ENCODE measurements at places on chromosomes 4 and X.

DNA sequence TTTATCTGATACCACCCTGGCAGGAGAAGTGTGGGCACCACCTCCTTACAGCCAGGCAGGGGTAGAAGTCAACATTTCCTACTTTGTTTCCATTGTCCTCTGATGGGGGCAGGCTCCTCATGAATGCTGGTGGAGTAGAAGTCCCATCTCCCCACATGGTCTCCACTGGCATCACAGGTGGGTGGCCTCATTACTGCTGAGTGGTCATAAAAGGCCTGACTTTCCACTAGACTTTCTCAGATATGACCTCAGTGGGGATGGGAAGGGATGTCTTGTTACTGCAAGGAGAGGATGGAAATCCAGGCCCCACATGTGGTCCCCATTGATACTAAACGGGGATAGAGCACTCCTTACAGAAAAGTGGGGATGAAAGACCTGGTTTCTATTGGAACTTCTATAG is 18.6 kb upstream of the BMP2K start:
- no peak for DNase-seq

DNA sequence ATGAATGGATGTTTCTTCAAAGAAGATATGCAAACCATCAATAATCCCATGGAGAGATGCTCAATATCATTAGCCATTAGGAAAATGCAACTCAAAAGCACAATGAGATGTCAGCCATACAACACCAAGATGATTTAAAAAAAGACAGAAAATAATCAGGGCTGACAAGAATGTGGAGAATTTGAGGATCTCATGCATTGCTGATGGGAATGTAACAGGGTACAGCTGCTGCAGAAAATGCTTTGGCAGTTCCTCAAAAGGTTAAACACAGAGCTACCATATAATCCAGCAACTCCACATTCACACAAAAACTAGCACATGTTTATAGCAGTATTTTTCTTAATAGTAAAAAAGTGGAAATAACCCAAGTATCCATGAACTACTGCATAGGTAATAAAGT is 110.5 kb upstream of the ZNF518B start:
- no peak for DNase-seq

DNA sequence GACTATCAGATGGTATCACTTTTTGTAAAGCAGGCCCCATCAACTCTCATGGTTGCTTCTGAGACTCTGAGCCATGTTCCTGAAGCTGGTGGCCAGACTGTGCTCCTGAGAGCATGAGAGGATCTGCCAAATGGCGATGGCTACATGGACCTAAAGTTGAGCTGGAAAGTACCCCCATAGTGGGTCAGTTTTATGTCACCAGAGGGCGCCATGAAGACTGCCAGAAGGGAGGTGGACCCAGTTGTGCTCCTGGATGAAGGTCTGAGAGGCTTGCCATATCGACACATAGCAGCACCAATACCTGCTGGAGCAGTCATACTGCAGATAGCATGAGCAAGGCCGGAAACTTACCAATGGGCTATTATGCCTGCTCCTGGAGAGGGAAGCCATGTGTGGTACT is 105.7 kb downstream of the SLITRK2 start:
- no peak for DNase-seq

DNA sequence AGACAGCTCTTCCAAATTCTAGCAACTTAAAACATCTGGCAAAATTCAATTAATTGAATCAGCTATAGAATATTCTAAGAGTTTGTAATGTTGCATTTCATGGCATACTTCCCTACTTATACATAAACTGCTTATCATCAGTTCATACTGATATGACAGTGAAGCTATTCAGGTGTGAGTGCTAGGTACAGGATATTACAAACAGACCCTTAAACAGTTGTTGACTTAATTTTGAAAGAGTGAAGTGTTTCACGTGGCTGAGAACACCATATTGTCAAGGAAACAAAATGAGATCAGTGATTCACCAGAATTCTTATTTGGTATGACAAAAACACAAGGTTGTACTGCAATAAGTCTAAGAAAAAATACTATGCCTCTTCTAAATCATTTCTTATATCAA is 27.4 kb downstream of the CENPU start:
- DNase-seq = no peak

- no peak for DNase-seq
Measured at GRCh38 chrX:103573202-103573601, 12.1 kb upstream of the TCEAL4 start.

DNA sequence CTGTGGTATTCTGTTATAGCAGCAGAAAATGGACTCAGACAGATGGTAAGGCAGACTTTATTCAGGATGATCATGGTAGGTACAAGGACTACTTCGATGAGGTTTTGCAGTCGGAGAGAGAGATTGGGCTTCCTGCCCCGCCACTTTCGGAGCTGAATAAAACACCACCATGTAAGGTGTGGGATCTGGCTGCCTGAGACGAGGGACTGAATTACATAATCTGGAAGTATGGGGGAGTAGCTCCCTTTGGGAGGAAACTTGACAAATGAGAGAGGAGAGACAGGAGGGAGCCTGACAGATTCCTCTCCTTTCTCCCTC is 255.5 kb upstream of the GATB start:
- no peak for DNase-seq

- DNase-seq = no peak
Measured at GRCh38 chr4:77155631-77156452, 1.2 kb upstream of the CCNG2 start.

- no peak for DNase-seq
Measured at GRCh38 chrX:153999359-154000037, 20.2 kb downstream of the IRAK1 start.

GRCh38 chrX:139642241-139642927 is 65.6 kb downstream of the MCF2 start:
- no peak for DNase-seq

- DNase-seq = no peak
Measured at GRCh38 chr4:7817877-7818398, 121.7 kb downstream of the AFAP1 start.

- DNase-seq = peak; percentile 81
Measured at GRCh38 chr4:40255393-40256281, 58.8 kb downstream of the RHOH start.

DNA sequence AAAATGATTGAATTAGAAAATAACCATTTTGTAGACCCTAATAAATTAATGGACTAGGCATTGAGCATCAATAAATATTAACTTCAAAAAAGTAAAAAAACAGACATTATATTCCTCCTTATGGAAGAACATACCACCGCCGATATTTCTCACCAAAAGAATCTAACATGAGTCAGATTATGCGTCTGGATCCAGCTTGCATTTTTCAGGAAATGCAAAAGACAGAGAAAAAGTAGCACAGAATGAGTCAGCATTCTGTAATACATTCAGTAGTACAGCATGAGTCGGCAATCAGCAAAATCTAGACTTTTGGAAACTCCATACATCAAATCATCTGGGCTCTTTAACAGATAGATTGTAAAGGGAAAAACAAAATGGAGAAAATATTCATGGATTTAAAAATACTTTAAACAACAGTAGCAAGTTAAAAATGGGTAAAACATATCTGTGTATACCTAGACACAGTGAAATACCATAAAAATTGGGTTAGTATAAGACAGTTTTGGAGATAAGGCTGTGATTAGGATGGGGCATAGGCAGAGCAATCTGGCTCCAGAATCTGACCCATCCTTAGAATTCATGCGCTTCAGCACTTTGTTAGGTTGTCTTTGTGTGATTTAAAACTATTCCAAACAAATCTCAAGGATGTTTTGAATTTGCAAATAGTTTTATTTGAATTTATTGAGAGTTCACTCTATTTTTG is 633.0 kb upstream of the FAM241A start:
- DNase-seq = peak; percentile 64

- no peak for DNase-seq
Measured at GRCh38 chr4:163536091-163536490, 41.6 kb downstream of the TMA16 start.

DNA sequence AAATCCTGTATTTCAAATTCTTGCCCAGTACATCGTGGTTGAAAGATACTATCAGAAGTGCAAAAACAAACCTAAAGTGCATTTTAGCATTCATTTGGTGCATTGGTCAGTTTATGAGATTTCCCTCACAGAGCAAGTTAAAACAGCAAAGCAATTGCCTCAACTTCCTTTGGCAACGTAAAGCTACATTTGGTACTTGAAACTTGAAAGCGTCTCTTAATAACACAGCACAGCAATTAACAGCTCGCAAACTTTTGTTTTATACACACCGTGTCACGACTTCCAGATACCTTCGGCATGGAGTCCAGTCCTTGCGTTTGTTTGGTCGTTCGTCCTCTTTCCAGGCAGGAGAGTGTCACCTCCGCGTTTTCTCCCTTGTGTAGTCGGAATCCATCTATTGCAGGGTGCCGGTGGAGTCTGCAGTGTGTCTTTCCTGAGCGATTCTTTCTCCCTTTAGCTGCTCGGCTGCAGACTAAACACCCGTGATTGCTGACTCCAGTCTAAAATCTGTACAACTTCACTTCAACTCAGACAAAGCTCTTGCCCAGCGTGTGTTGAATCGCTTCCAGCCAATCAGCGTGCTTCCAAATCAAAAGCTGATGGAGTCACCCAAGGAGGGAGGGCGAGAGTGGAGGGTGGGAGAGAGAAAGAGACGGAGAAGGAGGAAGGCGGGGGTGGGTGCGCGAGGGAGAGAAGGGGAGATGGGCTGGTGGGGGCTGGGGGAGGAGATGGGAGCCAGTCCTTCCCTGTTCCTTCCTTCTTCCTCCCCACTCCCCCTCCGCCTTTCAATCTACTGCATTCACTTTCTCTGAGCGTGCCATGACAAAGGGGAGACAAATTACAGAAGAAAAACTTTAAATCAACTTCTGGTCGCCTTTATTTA is at the start of gene PCDH18:
Gene PCDH18, minus strand, starts transcription at position 509 of the 883 bp plus-strand sequence. Its CDS starts 406 bp downstream, at position 103.
- peak; percentile 97 for DNase-seq

DNA sequence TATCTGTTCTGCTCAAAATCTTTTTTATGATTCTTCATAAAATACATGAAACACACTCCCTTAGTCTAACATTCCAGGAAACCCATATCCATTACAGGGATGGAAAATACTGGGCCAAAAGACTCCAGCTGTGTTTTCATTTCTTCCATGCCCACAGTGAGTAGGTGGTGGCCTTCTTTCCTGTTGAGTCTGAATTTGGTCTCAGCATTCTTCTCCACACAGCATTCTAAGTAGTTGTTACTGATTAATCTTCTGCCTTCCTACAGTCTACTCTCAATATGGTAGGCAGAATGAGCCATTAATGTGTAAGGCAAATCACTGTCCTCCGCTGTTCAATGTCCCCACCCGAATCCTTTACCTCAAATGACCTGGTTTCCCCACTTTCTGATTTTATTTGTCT is 370.6 kb upstream of the RPS6KA3 start:
- no peak for DNase-seq

DNA sequence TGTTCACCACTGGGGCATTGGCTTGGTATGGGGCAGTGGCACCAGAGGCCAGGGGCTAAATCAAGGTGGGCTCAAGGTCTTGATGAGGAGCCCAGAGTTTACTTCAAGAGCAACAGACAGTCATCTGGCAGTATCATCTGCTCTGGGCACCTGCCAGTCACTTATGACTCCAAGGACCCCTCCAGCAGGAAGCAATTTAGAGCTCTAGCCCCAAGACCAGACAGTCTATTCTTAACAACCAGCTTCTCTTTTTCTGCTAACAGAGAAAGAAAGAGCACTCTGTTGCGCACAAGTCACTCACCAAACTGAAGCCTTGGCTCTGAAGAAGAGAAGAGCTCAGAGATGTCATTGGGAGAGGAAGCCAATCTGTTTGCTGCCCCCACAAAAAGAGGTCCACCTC is 309.2 kb downstream of the HS3ST1 start:
- no peak for DNase-seq

GRCh38 chr4:176622251-176622948 is 170.3 kb downstream of the VEGFC start:
- DNase-seq = peak; percentile 15

- DNase-seq = no peak
Measured at GRCh38 chrX:33156152-33156726, 55.1 kb downstream of the DMD start.

GRCh38 chrX:136636121-136636520 is 11.8 kb upstream of the CD40LG start:
- DNase-seq = no peak

DNA sequence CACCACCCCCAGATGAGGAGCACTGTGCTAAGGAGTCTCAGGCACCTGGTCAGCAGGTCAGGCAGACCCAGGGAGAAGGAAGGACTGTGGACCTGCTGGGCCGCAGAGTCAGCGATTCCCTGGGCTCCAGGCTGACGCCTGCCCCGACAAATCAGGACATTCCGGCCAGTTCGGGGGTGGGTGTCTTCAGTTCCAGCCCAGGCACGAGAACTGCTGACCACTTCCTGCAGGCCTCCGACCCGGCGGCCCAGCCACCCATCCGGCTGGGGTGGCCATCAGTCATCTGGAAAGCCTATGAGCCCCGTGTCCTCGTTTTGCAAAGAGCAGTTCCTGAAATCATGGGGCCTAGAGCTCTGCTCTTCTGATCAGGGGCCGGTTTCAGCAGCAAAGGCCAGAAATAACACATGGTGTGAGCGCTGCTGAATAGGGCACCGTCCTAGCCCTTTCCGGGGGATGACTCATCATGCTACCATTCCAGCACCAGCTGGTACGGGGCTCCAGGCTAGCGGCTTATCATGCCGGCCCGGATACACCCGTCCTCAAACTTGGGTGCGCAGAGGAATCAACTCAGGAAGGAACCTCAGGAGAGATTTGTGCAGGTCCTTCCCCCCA is 7.8 kb upstream of the SH3TC1 start:
- DNase-seq = no peak

DNA sequence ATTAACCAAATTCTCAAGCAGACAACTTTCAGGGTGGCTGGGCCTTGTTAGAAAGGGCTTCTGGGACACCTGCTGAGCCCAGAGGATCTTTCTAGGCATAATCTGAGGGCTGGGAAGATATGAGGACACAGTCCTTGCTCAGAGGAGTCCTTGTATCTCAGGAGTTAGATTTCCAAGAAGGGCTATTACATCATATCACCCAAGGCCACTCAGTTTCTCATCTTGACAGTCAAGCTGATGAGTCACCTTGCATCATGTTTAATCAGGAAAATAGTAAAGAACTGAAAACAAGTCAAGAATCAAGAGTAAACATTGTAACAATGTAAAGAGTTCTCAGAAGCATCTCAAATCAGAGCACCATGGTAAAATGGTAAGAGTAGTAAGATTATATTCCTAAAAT is 4.0 kb downstream of the PCYT1B start:
- DNase-seq = no peak

DNA sequence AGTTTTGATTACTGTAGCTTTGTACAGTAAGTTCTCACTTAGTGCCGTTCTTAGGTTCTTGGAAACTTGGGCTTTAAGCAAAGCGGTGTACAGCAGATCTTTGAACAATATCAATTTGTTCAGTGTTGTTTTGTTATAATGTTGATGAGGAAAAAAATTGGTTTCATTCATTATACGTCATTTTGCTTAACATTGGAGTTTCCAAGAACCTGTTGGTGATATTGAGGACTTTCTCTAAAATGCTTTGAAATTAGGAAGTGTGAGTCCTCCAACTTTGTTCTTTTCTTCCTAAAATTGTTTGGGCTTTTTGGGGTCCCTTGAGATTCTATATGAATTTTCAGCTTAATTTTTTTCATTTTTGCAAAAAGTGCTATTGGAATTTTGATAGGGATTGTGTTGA is 49.1 kb downstream of the STAG2 start:
- no peak for DNase-seq

GRCh38 chr4:73856518-73856917 is 3.4 kb downstream of the PF4V1 start:
- no peak for DNase-seq

Data from GM04504 (cell line).